Activated CD4-positive, alpha-beta memory T cell treated with anti-CD3 and anti-CD28 coated beads, Interleukin-2, amount 10 ng/mL, durations not matched to agents 7 days and 5 days (primary cell): ENCODE measurements at places on chromosomes 16 and 17.
A peak's percentile ranks its signal among the peaks of the same experiment; 100 is the strongest.

- DNase-seq = no peak
Measured at GRCh38 chr17:2926019-2926650, 129.9 kb downstream of the RAP1GAP2 start.

GRCh38 chr16:64295466-64295865 is 826.4 kb downstream of the CDH11 start:
- no peak for DNase-seq

- peak; percentile 45 for DNase-seq
Measured at GRCh38 chr16:89325861-89326471, 108.5 kb downstream of the ZNF778 start.

- no peak for DNase-seq
Measured at GRCh38 chr17:33262266-33263123, 30.6 kb downstream of the ASIC2 start.

GRCh38 chr17:60941028-60941427 is 263.4 kb downstream of the BCAS3 start:
- DNase-seq = no peak
